Stimulated activated CD4-positive, alpha-beta T cell treated with anti-CD3 and anti-CD28 coated beads, Interleukin-1b, Interleukin-23, amount 100 ng/mL, for 4 hours (primary cell): ENCODE measurements at places on chromosomes 7 and 10.

- DNase-seq, result no peak
Observed at GRCh38 chr7:106418526-106418925, 133.7 kb upstream of the NAMPT start.

DNA sequence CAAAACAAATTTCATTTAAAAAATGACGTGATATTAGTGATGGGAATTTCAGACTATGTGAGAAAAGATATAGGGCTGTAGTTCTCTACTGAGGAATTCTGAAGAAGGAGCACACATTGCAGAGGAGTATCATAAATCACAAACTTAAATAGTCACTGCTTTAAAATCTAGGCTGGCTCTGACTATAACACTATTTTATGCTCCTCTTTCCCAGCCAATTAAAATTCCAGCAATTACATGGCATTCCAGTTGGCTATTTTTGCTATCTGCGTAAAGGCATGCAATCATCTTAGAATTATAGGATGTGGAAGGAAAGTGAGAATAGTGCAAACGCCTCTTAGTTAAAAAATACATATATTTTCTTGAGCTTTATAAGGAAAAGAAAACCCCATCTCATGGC lies 123.1 kb downstream of the GNAI1 start:
- no peak for DNase-seq

GRCh38 chr10:116866066-116866465 lies 16.8 kb downstream of the ENO4 start:
- DNase-seq, result no peak

GRCh38 chr7:57361406-57361805 lies 88.6 kb upstream of the ZNF716 start:
- no peak for DNase-seq

GRCh38 chr10:121260377-121260776 lies 337.9 kb downstream of the FGFR2 start:
- no peak for DNase-seq

GRCh38 chr7:142024547-142024946 lies 28.9 kb downstream of the MGAM start:
- DNase-seq, result no peak
